ENCODE measurements at places on chromosomes 2 and 18.

DNA sequence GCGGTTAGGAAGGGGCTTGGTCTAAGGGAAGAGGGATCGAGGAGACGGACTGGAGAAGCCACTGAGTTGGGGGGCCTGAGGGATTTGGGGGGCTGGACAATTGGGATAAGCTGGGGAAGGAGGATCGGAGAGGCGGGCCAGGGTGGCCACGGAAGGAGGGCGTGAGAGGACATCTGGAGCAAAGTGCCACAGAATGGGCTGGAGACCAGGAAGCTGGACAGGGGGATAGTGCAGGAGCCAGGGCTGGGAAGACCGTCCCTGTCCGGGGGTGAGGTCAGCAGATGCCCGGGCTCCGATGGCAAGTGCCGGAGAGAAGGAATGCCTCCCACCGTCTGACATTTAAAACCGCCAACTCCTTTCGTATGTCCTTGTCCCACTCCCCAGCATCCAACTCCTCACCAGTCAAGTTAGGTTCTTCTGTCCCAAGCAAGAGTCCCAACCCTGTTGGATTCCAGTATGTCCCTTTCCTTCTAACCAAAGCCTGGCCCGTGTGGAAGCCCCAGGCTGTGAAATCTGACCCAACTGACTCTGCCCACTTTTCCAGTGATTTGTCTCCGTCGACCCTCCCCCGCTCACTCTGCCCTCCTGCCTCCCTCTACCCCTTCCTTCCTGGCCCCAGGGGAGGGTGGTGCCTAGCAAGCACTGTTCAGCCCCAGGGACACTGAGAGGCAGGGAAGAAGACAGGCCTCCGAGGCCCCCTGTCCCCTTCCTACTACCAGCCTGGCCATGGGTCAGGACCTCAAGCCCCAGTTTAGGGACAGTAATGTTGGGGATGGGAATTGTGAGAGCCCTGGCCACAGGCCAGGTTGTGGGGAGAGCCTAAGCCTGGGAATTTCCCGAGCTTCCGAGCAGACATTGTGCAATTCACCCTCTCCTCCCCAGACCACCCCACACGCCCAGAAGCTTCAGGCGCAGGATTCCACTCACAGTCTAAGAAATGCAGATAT, 31.5 kb upstream of the TMBIM1 start:
- DNase-seq: no peak

DNA sequence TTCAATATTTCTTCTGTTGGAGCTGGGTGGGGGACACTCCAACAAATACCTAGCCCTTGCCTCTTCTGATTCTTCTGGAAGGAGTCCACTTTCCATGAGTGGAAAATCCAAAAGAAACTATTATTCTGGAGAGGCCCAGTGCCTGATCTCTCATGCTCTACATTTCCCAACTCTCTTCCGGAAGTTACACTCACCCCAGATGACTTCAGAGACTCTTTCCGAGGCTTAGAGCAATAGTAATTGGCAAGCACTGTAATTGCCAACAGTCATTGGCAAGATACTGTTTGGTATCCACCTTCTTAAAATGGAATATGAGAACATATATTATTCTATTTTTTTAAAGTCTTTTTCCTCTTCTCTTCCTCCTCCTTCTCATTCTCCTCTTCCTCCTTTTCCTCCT, 60.5 kb upstream of the CYRIA start:
- no peak for DNase-seq

DNA sequence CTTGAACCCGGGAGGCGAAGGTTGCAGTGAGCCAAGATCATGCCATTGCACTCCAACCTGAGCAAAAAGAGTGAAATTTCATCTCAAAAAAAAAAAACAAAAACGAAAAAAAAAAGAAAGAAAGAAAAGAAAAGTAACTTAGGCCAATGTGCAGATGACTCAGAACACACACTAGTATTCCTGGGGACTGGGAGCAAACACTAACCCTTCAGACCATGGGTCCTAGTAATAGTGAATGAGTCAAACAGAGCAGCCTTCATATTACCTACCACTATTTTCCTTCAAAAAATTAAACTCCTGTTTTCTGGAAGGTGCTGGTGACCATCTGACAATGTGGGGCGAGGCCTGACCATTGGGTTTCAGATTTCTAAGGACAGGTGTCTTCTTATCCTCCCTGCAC, 253.4 kb downstream of the PIEZO2 start:
- no peak for DNase-seq

- DNase-seq: no peak
Measured at GRCh38 chr2:151175864-151176263, 85.8 kb downstream of the RBM43 start.

DNA sequence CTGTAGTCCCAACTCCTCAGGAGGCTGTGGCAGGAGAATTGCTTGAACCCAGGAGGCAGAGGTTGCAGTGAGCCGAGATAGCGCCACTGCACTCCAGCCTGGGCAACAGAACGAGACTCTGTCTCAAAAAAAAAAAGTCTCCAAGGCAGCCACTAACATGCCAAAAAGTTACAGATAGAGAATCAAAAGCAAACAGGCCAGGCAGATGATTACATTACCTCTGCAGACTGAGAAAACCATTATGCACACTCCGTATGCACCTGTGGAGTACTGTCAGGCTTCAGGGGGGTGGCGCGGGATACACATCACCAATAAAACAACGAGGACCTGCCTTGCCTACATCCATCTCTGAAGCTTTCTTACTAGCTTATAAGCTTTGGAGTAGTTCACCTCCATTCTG, 10.3 kb downstream of the STAM2 start:
- no peak for DNase-seq

- DNase-seq: no peak
Measured at GRCh38 chr2:17627434-17627833, 86.9 kb downstream of the VSNL1 start.

- DNase-seq: no peak
Measured at GRCh38 chr2:200405599-200406298, 99.3 kb downstream of the SPATS2L start.

- no peak for DNase-seq
Measured at GRCh38 chr2:16395601-16396000, 270.0 kb downstream of the CYRIA start.

DNA sequence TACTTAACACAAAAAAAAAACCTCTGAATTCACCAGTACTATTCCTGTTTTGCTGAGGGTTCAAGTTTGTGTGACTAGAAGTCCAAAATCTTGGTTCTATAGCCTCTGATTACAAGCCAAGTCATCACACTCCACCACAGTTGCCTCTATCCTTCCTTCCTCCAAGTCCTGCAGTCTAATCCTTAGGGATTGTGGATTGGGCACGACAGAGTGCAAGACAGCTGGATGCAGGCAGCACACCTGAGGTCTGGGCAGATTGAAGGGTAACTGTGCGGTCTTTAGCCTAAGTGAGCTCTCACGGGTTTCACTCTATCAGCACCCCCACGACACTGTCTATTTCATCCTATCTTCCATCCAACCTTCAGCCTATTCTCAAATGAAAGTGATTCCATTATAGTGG, 299.4 kb upstream of the ID2 start:
- no peak for DNase-seq

GRCh38 chr2:138853296-138853695, 73.1 kb upstream of the NXPH2 start:
- DNase-seq: no peak

- no peak for DNase-seq
Measured at GRCh38 chr18:69936191-69936558, 11.5 kb downstream of the CD226 start.

DNA sequence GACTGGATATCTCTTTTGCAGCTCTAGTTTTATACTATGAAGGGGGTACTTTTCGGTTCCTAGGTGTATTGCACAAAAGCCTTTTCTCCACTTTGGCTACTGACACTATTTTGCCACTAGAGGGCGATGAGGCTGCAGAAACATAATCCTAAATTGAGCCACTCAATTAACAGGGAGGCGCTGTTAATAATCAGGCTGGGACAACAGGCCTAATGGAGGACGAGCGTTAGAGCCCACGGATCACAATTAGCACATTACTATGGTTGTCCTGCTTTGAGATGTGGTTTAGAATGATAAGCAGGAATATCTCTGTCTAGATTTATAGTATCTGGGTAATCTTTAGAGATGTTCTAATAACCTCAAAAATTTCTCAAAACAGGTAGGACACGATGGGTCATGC, 62.2 kb upstream of the PMAIP1 start:
- peak; percentile 75 for DNase-seq

DNA sequence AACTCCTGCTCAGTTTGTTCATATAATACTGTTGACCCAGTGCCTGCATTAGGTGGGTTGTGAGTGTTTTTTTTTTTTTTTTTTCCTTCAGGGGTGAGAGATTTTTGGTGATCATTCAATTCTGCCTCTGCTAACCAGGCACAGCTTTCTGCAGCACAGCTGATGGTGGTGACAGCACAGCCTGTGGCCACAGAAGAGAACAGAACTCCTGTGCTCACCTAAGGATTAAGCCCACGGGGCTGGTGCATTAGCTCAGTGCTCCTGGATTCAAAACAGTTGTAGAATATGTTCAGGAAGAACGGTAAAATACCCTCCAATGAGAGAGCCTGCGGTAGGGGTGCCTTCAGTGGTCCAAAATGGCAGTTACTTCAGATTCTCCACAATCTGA, 42.0 kb downstream of the PKP4 start:
- DNase-seq: no peak

- DNase-seq: no peak
Measured at GRCh38 chr2:227179988-227180685, 15.7 kb downstream of the COL4A3 start.

DNA sequence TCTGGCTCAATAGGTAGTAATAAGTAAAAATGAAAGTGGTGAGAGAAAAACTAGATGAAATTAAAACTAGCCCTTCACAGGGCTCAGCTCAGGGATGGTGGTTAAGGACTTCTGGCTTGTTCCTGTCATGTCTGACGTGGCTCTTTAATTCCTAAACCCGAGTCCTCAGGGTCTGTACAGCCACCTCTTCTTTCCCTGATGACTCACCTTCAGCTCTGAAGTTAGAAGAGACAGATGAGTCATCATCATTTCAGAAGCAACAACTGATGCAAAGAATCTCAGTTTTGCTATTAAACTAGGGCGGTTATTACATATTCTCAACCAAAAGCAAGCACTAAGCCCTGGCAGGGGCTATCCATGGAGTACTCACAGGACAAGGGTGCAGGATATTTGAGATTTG, 24.0 kb upstream of the ITGB6 start:
- DNase-seq: no peak

DNA sequence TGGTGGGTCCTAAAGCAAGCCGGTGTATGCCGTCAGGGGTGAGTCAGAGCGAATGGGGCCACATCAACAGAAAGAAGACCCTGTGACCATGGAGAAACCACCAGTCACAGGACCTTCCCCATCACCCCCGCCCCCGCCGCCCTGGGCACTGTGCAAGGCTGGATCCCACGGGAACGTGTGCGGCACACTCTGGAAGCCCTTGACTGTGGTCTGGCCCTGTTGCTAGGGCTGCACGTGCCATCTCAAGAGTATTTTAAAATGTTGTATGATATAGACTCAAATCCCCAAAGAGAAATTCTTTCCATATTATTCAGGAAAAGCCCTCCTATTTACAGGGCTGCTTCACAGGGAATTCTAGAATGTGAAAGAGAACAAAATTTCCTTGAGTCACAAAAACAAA, 174.8 kb downstream of the BCL2 start:
- no peak for DNase-seq

GRCh38 chr2:235836491-235836911, 331.7 kb downstream of the GBX2 start:
- DNase-seq: no peak

DNA sequence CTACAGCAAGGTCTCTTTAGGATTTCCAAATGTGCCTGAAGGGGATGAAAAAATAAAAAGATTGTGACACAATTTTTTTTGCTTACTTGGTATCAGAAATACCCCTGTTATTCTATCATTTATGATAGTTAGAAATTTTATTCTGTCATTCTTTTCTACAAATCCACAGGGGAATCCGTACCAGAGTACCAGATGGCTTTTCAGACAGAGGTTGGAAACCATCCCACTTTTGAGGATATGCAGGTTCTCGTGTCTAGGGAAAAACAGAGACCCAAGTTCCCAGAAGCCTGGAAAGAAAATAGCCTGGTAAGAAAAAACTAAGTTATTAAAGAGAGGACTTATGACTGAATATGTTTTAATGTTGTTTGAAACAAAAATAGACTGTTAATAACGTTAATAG, 92.6 kb upstream of the FAM117B start:
- DNase-seq: no peak

DNA sequence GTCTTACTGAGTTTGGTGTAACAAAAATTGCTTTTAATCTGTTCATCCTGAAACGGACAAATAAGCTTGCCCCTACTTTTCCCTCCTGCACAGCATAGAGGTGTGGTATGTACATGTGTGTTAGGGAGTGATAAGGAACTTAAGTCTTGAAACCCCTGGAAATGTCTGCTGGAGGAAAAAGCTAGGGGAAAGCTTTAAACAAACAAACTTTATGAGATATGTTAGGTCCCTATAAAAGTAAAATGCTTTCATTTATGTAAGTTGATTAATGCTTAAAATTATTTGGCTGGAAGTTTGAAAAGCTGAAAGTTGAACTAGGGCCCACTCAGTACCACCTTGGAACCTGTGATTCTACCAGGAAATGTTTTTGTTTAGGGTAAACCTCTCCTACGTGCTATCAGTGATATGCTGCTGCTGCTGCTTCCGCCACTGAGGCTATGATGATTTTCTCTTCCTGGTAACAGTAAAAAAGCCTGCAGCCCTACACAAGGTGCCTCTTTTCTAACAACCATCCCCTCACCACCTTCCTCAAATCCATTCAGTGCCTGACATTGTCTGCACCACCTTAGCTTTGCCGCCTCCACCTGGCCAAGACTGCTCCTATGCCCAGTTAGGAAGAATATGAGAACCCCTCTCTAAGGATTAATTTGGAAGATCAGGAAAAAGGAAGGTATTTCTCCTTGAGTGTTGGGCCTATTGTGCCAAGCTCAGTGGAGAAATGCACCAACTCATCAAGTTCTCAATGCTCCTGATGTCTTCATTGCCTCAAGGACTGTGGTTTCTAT, 2.5 kb upstream of the YES1 start:
- peak; percentile 36 for DNase-seq

DNA sequence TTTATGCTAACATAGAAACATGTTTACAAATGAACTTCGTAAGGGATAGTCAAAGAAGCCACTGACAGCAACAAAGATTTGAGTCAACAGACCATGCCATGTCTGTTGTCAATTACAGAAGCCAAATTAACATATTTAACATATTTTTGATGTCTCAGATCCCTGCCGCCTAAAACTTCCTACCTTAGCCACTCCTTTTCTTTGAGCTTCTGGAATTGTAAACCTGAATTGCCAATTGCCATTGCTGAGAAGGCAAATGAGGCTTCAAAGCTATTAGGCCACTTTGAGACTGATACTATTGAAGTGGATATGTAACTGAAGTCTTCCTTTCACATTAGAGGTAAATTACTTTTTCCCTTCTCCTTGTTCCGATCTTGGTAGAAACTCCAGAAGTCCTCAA, 66.0 kb upstream of the DSEL start:
- no peak for DNase-seq

GRCh38 chr2:204329016-204329415, 216.3 kb upstream of the PARD3B start:
- DNase-seq: no peak

- DNase-seq: no peak
Measured at GRCh38 chr2:37343537-37344434, 644 bp upstream of the QPCT start.
